Mesangial cell (primary cell): ENCODE measurements at places on chromosomes 2 and 18. TPM values are rescaled to one million over a fixed set of nuclear protein-coding genes. Genes with fewer than 3 reads are reported as not detected.

The CIDEA gene
- total RNA-seq: 1.3 TPM in 1 of 2 replicates, not detected in the other

The SMYD1 gene
- not detected in 2 replicates for total RNA-seq

The SP140 gene
- 0.25 and 0.98 TPM in 2 replicates for total RNA-seq

The GAREM1 gene
- 2.1 and 5.2 TPM in 2 replicates for total RNA-seq

The ANKRD30BL gene
- total RNA-seq: 0.13 TPM in 1 of 2 replicates, not detected in the other
